GM18507 (cell line): ENCODE measurements at places on chromosomes 5 and 9.

DNA sequence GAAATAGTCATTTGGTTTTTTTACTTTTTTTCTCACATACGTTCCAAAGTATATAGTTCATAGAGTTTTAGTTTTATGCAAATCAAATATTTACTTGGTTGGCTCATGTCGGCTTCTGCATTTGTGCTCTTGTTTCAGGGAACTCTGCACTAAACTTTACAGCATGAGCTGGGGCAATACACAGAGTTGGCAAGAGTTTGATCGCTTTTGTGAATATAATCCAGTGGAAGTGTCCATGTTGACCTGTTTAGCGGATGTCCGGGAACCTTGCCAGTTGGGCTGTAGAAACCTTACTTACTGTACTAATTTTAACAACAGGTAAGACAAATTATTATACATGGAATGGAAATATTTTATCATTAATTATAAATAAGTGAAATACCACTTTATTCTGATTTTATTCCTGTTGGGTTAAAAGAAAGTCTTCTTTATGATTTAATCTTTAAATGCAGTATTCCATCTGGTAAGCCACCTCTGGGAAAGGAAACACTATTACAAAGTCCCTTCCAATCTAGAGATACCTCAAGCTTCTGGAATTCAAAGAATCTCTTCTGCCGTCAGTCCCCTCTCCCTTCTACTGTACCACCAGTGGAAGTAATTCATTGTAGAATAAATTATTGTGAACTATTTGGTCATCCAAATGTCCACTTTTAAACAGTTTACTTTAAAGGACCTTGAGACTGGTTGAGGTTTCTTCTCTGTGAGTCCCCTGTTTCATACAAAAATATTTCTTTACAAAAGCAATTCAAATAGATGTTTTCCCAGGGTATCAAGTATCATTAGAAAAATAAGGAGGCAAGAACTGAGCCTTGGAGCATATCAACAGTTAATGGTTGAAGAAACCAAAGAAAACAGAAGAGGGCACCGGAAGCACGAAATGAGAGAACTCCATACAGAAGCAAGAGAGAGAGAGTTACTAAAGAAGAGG, 45.2 kb upstream of the GLIPR2 start:
- no peak for DNase-seq

DNA sequence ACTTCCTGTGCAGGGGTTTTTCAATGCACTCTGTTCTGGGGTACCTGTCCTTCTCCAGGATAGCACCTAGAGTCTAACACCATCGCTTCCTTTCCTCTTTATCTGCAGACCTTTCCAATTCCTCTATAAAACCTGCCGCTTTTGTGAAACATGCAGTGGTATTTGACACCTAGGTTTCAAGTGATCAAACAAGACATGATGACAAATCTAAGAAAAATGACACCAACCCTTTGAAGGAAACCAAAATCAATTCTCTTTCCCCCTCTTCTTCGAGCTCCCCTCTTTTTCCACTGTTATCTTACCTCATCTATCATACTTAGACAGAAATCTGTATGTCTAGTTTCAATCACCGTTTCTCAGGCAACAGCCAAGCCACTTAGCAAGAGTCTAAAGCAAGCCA, 25.6 kb upstream of the RANBP17 start:
- DNase-seq = no peak

DNA sequence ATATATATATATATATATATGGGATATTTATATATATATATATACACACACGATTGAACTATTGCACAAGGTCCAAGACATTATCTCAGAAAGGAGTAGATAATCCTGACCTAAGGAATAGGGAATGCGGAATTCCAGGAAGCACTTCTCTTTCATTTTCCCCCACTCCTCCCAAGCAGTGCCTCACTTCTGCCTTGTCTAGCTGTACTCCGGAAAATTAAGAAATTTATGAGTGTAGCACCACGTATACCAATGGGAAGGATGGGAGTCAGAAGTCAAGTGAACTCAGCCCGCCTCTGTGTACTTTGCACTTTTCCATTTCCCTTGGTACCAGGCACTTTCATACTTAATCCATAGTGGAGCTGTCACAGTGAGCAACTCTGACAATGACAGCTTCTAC, 10.9 kb downstream of the SLC36A1 start:
- DNase-seq = no peak

- DNase-seq = no peak
Measured at GRCh38 chr5:168424594-168425323, 61.5 kb upstream of the RARS1 start.

GRCh38 chr9:134371731-134372130, 45.5 kb downstream of the RXRA start:
- no peak for DNase-seq

GRCh38 chr9:98907055-98907454, 36.7 kb upstream of the COL15A1 start:
- no peak for DNase-seq

DNA sequence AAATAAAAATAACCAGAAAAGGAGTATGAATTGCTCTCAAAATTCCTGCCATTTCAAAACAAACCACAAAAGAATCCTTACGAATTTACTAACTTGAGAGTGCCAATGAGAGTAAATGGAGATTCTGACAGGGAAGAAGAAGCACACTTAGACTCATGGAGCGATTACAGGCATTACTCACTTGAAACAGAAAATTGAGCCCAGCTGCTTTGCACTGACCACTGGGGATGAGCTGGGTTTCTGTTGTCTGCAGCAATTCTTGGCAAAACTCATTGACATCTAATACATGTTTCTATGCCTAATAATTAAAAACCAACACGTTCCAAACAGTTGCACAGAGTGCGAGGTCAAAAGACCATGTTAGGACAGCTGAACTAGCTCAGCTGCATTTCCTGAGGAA, 731.6 kb downstream of the DNAH5 start:
- DNase-seq = no peak

GRCh38 chr5:132458226-132458560, 32.4 kb downstream of the IRF1 start:
- DNase-seq = no peak

GRCh38 chr5:74542482-74542881, 98.0 kb downstream of the ENC1 start:
- DNase-seq = no peak

DNA sequence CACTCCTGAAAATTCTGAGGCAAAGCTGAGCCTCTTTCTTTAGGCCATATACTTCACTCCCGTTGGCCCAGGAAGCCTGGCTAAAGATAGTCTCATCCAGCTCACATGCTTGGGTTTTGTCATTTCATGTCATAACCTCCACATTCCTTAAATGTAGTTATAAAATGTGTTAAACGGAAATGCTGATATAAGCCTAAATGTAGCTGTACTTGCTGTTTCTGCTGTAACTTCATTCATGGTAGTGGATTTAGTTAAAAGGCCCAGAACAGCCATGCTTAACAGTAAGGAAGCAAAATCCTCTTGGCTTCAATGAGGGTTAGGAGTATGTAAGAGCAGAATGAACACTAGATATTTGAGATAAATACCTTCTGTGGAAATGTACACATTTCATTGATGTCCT, 135.8 kb upstream of the TMEM161B start:
- no peak for DNase-seq
